ENCODE measurements at places on chromosomes 5 and 9.

GRCh38 chr9:108691614-108692013 lies 164.2 kb downstream of the ACTL7B start:
- no peak for DNase-seq

DNA sequence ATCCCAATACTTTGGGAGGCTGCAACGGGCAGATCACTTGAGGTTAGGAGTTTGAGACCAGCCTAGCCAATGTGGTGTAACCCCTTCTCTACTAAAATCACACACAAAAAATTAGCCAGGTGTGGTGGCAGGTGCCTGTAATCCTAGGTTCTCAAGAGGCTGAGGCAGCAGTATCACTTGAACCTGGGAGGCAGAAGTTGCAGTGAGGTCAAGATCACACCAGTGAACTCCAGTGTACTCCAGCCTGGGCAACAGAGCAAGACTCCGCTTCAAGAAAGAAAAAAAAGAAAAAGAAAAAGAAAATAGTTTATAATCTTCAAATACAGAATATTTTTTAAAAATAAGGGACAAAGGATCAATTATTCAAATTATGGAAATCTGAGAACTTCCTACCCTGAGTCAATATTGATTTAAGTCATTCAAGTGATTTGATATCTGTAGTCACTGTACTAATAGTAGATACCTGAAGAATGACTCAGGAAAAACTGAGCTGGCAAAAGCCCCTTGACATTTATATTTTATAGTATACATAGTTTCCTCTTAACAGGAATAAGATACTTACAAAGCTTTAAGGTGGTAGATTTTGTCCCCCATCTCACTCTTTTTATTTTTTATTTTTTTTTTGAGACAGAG lies 61.8 kb downstream of the PTBP3 start:
- no peak for DNase-seq

GRCh38 chr9:34373749-34374148 lies 2.9 kb downstream of the MYORG start:
- DNase-seq: no peak

- no peak for DNase-seq
Measured at GRCh38 chr9:38036359-38037084, 32.5 kb downstream of the SHB start.

DNA sequence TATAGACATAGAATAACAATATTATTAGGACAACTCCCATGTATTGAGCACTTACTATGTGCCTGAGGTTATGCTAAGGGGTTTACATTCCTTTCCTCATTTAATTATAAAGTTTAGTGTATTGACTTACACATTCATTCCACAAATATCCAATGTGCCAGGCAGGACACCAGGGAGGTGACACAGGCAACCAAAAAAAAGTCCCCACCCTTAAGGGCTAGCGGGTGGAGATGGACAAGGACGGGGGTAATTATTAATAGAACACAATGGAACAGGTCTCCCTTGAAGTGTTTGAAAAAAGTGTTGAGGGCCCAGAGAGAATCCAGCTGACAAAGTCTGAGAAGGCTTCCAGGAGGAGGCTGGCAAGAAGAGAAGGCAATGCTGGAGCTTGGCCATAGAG lies 5.7 kb downstream of the TBC1D2 start:
- no peak for DNase-seq

DNA sequence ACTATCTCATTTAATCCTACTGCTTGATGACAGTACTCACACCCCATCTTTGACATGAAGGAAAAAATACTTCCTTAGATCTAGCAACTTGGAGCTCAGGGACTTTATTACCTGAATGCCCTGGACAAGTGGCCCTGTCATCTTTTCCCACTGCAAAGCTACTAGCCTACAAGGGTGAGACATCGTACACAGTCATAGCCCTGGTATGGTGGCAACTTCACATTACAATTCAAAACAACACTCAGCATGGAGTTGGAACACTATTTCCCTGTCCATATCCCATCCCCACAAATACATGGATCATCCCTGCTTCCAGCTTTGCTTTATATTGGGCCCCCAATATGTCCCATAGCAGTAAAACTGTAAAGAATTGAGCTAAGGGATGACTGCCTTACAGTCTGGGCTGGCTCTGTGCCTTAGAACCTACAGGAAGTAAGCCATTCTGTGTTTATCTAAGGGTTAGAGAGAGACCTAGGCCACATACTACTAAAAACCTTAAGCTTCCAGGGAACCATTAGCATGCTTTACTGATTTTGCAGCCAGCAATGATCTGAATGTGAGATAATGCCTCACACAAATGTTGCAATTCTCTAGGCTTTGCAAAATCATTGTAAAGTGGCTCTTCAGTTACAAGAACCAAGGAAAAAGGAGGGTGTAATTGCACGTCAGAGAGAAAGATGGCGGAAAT lies 55.9 kb downstream of the OTULIN start:
- DNase-seq: no peak

DNA sequence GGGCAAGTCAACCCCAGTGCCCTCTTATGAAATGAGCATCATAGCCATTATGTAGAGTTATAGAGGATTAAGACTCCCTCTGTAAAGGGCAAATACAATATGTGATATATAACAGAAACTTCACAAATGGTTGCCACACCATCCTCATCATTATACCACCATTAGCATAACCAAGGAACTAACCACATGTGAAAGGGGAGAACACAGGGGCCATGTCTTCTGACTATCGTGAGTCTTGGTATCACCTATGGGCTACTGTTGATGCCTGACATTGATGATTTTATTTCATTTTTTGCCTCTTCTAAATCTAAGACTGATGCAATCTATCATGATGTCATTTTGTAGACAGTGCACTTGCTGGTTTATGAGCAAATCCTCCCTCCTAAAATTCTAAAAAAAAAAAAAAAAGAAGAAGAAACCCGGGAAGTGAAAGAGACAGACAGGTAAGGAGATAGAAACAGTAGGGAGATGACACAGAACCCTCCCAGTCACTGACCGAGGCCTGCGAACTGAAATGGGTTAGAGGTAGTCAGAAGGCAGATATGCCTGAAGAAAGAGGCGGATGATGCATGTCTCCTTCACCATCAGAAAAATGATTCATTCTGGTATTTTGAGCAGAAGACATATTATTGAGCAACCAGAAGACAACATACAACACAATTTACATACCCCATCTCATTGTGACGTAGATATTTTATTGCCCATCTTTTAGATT lies 266.0 kb downstream of the DMAC1 start:
- DNase-seq: no peak
